ENCODE measurements at places on chromosomes 5 and 9. TPM values are rescaled to one million over a fixed set of nuclear protein-coding genes. Genes with fewer than 3 reads are reported as not detected.
A peak's percentile ranks its signal among the peaks of the same experiment; 100 is the strongest.

- DNase-seq = no peak
These were observed 2.1 kb upstream of the CFAP90 start for GRCh38 chr5:7852988-7853387.

CFAP90 gene
- polyA plus RNA-seq = 7.4 TPM

DNA sequence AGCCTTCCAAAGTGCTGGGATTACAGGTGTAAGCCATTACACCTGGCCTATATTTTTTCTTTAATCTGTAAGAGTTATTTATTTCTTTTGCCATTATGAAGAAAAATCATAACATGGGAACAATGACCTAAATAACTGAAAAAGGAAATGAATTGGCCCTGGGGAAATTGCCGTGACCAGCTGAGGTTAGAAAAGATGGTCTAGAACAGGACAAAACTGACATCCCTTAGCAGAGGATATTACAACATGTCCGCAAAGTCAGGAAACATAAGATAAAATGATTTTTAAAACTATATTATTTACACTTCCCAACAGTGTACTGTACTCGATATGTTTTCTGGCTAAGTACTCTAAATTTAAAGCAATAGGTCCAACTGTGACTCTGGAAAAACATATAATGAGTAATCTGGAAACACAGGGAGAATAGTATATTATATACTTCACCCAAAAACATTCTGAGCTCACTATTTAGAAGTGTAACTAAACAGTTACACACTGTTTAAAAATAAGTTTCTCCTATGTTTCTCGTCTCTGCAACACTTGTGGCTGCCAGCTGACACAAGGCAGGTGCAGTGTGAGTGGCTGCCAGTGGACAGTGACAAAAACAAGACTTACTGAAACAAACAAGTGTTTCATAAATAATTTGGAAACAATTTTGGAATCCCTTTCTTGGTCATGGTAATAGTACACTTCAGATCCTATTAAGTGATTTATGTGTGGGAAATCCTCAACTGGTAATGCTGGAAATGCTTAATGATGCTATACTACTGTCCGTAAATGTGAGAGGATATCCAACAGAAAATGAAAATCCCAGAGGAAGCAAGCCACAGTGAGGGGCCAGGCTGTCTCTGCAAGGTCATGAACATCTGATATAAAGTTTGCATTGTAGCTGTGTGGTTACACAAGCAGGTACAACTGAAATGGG lies 69.1 kb downstream of the C9orf85 start:
- DNase-seq = no peak

DNA sequence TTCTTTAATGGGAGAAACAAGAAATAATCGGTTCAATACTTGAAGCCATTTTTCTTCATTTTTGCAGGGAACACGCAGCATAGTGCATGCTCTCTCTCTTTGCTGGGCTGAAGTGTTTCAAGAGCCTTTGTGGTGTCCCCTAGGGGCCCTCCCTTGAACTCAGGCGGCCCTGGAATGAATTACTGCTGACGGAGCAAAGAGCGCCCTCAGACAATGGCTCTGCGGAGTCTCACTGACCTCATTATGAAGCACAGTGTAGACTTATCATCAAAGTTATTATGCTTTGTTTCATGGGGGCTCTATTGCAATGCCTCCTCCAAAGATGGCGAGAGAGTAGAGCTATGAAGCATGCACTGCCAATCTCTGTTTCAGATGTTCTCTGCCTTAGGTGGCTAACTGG lies 64.8 kb upstream of the ADCY2 start:
- no peak for DNase-seq

DNA sequence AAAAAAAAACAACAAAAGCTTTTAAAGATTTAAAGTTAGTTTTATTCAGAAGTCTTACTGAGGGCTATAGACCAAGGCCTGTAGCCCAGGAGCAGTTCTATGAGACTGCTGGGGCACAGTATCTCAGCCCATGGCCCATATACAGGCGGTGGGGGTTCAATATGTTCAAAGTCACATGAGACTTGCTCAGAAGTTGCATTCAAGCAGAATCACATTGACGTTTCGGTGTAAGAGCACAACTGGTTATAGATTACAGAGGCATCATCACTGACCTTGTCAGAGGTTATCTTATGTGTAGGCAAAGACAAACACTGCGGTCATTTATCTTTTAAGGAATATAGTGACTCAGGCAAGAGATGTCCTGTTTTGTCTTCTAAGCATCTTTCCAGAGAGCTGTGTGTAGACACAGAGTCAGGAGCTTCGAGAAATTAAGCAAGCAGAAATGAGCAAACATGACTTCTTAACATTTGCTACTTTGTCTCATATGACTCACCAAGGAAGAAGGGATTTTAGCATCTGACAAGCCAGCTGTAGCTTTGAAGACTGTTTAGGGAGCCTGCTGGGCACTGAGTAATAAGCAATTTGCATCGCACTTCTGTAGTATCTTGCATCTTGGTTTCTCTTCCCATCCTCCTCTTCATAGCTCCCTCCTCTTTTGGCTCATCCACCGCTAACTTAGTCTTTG lies 12.9 kb upstream of the F2RL1 start:
- no peak for DNase-seq

DNA sequence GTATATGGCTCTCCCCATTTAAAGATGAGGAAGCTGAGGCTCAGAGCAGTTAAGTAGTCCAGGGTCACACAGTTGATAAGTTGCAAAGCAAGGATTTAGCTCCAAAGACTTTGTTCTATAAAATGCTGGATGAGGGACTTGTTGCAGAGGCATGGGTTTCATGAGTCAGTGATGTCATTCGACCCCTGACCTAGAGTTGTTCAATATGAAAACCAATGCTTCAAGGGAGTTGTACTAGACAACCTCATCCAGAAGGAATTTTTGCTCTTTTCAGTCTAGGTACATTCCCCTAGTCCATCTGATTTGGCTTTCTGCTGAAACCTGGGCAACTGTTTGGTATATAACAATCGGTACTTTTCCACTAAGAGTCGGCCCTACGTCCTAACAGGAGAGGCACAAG lies 550.4 kb downstream of the EBF1 start:
- no peak for DNase-seq

DNA sequence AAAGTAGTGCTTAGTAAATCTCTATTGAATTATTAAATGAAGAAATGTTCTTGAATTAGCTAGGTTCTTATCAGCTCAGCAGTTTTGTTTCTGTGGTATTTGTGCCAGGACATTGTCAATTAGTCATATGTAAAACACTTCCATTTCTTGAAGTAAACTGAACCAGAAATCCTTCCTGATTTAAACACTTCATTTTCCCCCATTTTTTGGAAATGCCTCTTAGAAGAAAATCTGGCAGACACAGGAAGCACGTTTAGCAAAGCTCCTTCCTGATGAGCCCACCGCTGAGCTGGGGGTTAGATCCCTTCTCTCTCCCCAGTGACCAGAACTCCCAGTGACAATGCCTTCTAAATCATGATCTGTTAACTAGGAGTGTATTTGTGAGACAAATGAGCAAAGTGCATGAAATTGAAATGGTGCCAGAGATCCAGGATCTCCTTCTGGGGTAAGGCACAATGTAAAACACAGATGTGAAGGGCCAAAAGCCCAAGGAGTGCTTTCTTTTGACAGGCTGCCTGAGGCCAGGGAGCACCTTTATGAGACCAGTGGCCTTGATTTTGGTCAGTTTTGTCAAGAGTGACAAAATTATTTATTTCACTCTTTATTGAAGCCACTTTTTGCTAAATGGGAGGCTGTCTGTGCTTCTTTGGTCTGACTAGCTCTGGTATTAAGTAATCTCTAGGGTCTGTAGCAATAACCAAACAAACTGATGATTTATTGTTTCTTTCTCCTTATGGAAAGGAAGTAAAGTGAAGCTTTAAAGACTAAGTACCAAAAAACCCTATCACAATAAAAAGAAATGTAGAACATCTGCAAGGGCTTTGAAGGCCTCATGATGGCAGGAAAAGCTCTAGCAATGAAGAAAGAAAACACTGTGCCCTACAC lies 25.5 kb upstream of the RUSC2 start:
- peak; percentile 58 for DNase-seq

ZFR gene
- polyA plus RNA-seq = 118 TPM

DNA sequence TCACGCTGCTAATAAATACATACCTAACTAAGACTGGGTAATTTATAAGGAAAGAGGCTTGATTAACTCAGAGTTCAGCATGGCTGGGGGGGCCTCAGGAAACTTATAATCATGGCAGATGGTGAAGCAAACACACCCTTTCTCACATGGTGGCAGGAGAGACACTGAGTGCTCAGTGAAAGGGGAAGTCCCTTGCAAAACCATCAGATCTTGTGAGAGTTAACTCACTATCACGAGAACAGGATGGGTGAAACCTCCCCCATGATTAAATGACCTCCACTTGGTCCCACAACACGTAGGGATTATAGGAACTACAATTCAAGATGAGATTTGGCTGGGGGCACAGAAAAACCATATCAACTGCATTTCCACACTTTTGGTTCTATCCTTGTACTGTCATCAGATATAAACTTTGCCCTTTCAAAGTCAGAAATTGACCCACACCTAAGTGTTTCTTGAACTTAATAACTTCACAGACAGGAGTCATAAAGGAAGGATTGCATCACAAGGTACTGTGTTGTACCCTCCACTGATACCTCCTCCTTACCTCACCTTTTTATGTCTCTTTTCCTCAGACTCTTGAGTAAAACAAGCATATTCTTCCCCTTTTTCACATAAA lies 319.1 kb upstream of the PIK3R1 start:
- no peak for DNase-seq

DNA sequence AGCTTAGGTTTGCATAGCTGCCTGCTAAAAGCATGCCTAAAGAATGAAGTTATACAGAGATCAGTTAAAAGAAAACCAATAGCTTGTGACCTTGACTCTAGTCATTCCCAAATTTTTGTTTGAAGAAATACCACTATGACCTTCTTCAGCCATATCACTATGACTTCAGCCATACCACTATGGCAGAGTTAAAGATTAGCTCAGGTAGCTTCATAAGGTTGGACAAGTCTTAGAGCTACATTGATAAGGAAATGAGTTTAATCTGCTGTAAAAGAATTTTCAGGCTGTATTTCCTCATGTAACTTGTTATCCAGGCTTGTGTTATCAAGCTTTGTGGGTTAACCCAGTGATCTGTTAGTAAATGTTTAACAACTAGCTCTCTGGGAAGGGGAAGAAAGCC lies 30.7 kb downstream of the C6 start:
- no peak for DNase-seq

LCN15 gene
- polyA plus RNA-seq = 0.10 TPM

GRCh38 chr9:124453586-124454191 lies 3.4 kb downstream of the ADGRD2 start:
- DNase-seq = no peak

DNA sequence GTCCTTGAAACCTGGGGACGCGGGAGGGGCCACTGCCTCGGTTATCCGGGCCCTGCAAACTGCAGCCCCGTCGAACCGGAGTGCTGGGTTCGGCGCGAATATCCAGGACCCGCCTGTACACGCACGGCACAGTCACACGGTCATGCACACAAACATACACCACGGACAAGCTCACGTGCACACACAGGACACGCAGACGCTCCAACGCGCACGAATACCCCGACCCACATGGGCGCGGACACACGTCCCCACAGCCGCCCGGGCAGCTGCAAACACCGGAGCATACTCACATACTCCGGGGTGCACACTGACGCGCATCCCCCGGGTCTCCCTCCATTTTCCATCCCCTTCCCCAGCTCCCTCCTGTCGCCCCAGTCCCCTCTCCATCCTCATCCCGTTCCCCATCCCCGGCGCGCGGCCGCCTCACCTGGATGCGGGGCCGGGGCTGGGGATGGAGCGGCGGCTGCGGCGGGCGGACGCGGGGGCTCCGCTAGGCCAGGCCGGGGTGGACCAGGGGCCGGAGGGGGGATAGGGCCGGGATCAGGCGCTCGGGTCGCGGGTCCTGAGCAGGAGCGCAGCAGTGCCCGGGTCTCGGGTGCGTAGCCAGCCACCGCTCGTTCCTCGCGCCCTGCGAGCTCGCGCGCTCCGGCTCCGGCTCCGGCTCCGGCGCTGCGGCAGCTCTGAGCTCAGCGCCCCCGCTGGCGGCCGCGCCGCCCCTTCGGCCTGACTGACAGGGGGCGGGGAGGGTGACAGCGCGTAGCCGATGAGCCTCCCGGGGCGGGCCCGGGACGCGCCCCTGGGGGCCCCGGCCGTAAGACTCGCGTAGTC lies at the start of the genes EIF4E1B and SNCB:
TSS of gene EIF4E1B (plus strand) at position 823 of the 828 bp plus-strand sequence. CDS start 12,113 bp downstream, outside the sequence.
TSS of gene SNCB (minus strand) at position 682 of the 828 bp plus-strand sequence. CDS start 880 bp downstream, outside the sequence.
- no peak for DNase-seq

- no peak for DNase-seq
These were observed 396.3 kb downstream of the YTHDC2 start for GRCh38 chr5:113909782-113910181.

DNA sequence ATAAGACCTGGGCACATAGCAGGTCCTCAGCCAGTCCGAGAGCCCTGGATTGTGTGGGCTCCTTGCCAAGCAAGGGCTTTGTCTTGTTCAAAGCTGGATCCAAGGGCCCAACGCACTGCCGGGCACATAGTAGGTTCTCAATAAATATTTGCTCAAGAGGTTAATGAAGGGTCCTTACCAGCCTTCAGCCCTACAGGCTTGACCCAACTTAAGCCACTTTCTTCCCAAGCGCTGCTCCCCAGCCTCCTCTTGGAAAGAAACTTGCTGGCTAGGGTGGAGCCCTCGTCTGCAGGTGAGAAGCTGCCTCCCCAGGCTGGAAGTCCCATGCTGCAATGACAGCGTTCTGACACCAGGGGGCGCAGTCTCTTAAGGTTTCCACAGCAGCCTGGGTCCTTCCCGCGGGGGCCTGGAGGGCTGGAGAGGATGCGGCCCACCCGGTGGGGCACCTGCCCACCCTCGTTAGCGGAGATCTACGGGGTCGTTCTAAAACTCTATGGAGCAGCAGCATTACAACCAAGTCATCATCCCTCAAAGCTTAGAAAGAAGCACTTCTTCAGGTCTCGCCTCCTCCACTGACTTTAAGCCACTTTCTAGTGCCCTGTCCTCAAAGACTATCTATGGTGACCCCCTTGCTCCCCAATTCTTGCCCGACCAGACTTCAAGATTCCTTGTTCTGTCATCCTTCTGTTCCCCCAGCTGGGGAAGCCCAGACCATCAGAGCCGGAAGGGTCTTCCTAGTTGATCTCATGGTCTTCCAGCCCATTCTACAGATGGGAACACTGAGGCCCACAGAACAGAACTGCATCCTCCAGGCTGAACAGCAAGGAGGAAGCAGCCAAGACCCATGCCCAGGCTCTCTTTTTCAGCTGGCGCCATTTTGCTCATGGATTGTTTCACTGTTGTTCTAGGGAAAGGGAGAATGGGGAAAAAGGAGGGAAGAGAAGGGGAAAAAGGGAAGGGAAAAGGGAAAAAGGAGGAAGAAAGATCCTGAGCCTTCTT lies 115.4 kb downstream of the LHX2 start:
- DNase-seq = peak; percentile 46

GRCh38 chr9:89022902-89023301 lies 31.6 kb downstream of the S1PR3 start:
- no peak for DNase-seq

Data from right lung (tissue), 10 donors.